ENCODE measurements at places on chromosomes 7 and 10.

- no peak for DNase-seq
Observed at GRCh38 chr7:106287786-106288185, 3.0 kb upstream of the NAMPT start.

DNA sequence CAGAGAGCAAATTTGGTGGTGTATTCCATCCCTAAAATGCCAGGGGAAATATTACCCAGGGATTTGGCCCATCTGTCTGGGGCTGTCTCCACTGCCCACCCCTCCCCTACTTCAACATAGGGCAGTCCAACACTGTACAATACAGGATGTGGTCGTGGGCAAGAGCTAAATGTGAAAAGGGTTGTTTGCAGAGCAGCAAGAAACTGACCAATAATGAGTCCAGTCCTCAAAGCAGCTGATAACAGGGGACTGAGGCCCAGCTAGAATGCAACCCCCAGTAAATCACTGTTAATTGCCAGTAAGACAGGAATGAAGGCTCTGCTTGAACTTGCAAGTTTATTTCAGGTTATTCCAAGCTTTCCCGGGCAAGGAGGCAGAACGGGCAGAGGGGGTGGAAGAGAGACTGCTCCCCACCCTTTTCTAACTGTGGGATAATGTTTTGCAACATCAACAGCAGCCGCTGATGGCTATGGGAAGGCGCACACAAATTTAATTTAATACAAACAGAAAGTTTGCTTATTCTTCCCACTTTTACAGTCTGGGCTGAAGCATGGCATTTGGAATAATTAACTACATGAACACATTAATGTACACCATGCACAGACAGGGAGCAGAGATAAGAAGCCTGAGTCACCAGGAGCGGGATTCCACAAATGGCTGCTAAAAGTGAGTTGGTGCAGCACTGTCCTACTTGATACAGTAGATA is 36.8 kb downstream of the AFAP1L2 start:
- DNase-seq: no peak

- peak; percentile 58 for DNase-seq
Observed at GRCh38 chr7:149624006-149624405, 126.4 kb upstream of the ZNF746 start.

DNA sequence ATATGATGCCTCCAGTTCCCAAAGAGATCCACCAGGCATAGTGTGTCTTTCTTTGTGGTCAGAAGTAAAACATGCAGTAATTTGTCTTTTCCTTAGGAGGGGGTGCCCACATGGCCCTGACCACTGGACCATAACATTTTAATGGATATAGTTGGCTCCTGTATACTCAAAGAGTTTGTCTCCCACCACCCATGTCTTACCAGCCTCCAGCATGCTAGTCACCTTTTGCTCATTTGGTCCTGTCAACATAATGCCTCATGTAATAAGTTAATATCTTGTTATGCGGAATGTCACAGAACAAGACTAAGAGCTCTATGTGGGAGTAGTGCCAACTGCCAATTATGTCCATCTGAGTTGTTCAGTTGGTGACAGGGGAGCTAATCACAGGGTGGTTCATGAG is 83.4 kb upstream of the IFRD1 start:
- DNase-seq: no peak

GRCh38 chr7:132404261-132404660 is 172.0 kb downstream of the PLXNA4 start:
- DNase-seq: no peak

DNA sequence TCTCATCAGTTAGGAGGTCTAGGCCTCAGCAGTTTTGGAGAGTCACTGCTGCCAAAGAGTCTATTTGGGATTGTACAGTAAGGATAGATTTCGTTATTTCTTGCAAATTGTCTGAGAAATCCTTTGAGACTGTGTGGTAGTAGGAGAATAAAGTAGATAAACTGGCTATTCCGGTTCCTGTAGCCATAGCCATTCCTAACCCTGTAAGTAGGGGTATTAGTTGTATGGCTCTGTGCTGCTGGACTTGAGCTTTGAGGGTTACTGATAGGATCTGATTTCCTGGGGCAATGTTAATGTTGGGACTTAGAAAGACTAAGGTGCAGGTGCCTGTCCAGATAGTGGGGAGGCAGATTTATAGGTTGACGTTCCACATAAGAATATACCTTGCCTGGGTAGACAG is 36.1 kb upstream of the ZNF138 start:
- DNase-seq: no peak

- DNase-seq: peak; percentile 11
Observed at GRCh38 chr7:85023066-85023712, 163.7 kb downstream of the SEMA3D start.

All from hematopoietic multipotent progenitor cell treated with erythropoietin and hydrocortisone succinate and interleukin-3 and kit ligand, for 17 days (in vitro differentiated cells).